ENCODE measurements at places on chromosomes 4 and X.
A peak's percentile ranks its signal among the peaks of the same experiment; 100 is the strongest.

GRCh38 chr4:76458297-76458696 is 23.3 kb downstream of the SHROOM3 start:
- DNase-seq = no peak

DNA sequence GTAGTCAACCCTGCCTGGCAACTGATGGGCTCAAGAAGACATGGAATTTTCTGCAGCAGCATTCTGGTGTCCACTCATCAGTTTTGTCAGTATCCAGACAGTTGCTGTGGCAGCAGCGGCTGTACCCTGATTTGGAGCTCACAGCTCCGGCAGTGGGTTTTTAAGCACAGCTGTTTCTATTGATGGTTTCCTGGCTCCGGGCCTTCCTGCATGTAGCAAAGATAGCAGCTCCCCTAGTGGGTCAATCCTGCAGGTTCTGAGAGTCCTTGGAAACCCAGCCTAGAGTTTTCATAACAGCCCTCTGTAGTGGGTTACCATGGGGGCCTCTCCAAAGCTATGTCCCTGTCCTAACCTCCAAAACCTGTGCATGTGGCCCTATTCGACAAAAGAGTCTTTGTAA is 84.0 kb upstream of the ATP6AP2 start:
- no peak for DNase-seq

- no peak for DNase-seq
These were observed 72.6 kb downstream of the UCHL1 start for GRCh38 chr4:41329361-41329760.

DNA sequence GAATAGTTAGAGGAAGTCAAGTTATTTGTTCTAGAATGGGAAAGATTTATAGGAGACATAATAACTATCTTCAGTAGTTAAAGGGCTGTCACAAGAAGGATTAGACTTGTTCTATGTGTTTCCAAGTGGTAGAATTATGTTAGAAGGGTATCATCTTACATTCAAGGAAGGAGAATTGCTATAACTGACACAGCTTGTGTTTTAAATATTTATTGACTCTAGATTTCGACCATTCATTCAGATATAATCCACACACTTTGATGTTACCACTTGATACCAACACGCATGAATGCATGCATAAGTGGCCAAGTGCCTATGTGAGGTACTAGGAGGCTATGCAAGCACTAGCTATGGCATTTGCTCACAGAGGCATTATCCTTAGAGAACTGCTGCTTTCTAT is 122.7 kb downstream of the CCNB3 start:
- DNase-seq = no peak

- no peak for DNase-seq
These were observed 18.0 kb downstream of the HDAC8 start for GRCh38 chrX:72554448-72555140.

DNA sequence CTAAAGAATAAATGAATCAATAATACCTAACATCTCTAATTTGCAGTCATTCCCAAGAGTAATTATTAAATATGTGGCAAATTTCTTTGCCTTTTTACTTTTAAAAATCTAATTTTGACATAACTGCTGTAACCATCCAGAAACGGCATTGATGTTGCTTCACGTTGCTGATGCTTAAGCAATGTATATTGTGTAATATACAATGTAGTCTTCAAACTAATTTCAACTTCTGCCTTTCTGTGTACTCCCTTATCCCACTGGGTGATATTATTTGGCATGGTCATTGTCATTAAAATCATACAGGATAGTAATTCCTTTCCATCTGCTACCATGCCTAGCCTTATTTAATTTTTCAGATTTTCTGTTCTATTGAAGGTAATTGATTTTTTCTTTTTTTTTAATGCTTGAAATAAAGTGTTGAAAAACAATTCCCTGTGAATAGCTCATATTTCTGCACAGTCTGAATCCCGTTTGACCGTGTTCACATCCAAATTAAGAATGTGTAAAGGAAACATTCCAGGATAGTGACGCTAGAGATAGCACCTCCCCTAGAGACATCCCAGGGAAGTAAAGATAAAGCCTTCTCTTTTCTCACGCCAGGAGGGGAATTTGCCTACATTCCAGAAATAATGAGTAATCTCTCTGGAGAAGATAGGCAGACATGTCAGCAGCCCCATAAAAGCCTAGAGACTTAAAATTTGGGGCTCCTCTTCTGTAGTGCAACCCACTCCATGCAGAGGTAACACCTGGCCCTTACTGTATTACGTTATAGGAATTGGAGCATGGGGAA is 8.6 kb downstream of the FAM200B start:
- DNase-seq = peak; percentile 91

DNA sequence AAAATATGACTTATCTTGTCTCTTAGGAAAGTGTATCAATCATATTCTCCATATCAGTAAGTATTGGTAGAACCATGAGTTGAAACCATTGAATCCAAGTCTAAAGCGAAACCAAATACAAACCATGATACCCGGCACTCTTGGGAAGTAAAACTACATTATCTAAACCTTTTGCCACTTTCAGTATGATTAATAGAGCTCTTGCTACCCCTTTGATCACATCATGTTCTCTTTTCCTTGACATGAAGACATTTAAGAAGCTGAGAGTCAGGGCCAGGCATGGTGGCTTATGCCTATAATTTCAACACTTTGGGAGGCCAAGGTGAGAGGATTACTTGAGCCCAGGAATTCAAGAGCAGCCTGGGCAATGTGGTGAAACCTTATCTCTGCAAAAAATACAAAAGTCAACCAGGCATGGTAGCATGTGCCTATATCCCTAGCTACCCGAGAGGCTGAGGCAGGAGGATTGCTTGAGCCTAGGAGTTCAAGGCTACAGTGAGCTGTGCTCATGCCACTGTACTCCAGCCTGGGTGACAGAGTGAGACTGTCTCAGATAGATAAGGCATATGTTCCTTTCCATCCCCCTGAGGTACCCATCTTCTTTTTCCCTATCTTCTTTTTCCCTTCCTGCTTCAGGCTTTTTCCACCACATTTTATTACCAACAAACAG is 45.4 kb downstream of the CEP135 start:
- DNase-seq = no peak

GRCh38 chr4:140116442-140117104 is 37.4 kb downstream of the MAML3 start:
- no peak for DNase-seq

DNA sequence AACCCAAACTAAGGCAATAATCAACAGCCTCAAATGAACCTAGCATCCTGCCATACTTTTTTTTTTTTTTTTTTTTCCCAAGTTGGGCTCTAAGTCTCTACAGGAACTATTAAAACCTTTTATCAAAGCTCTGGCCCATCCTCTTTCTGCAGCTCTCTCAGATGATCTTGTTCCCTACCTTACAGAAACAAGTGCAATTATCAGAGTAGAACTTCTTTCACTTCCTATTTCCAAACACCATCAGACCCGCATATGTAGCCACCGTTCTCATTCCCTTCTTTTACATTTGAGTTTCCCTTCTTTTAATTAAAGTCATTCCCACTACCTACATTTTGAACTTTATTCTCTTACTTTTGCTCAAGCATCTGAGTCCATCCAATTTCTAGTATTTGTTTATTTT is 690.6 kb downstream of the DMD start:
- DNase-seq = no peak

DNA sequence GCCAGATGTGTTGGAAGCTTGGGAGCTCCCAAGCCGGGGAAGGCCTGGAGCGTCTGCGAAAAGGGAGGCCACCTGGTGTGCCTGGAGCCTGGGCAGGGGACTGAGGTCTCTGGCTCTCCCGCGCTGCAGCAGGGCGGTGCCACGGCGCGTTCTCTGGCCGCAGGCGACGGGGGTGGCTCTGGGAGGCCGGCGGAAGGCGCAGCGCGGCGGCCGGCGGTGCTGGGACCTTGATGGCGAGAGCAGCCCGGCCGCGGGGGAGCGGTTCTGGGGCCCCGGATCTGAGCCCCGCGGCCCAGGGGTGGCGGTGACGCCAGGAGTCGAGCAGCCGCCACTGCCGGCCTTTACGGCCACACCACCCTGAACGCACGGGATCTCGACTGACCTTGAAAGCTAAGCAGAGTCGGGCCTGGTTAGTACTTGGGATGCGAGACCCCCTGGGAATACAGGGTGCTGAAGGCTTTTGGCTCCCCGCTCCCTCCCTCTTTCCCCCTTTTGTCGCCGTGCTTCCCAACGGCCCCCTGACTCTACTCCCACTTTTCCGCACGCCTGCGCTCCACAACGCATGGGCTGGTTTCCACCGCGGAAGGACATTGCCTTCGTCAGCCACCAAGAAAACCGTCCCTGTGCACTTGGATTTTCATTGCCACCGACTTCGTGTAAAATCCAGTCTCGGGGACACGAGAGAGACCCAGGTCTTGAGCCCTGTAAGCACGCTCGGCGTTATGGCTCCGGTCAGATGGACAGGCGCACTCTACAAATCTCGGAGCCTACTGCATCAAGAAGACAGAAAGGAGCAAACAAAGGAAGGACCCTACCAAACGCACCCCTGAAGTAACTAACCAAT is 9.5 kb downstream of the FRG2 start:
- no peak for DNase-seq

DNA sequence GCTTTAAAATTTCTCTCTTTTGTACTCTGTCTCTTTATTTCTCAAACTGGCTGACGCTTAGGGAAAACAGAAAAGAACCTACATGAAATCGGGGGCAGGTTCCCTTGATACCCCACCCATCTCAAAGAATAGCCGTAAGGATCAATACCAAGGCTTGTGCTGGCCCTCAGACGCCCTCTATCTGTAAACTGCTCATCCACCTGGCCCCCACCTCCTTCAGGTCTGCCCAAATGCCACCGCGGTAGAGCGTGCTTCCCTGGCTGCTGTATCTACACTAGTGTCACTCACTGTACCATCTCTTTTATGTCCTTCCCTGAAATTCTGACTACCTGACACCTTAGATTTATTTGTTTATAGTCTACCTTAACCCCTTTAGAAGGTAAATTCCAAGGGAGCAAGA is 62.8 kb downstream of the SMIM20 start:
- DNase-seq = no peak

DNA sequence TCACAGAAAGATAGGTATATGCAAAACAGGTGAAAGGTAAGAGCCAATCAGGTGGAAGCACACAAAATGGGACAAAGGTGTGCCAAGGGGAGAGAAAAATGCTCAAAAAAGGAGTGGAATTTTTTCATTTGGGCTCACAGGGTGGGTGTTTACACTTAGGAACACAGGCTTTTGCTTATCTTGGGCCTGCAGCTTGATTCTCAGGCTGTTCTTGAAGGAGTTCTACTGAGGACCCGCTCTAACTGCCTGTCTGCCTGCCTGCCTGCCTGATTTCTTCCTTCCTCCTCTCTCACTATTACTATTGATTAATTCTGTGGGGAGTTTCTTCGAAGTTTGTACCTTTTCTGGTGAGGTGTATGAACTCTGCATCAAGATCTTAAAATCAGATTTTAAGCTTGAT is 120.3 kb upstream of the CTSO start:
- no peak for DNase-seq

- DNase-seq = no peak
These were observed 76.7 kb upstream of the FAM9C start for GRCh38 chrX:13121020-13121555.

DNA sequence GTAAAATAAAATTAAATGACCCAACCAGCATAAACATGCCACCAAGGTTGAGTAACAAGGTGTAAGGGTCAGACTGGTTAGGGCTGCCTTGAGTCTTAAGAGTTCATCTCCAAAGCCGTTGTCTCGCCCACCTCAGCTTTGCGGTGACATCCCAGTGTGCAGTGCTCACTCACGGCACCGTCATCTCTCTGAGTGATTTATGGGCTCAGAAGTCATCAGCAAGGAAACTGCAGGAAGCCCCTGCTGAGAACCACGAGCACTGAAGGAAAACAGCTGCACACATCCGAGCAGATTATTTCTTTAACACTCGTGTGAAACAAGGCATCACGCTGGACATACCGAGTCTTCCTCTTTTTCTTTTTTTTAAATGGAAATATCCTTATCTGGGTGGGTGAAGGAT is 411.1 kb downstream of the TRIML1 start:
- no peak for DNase-seq

DNA sequence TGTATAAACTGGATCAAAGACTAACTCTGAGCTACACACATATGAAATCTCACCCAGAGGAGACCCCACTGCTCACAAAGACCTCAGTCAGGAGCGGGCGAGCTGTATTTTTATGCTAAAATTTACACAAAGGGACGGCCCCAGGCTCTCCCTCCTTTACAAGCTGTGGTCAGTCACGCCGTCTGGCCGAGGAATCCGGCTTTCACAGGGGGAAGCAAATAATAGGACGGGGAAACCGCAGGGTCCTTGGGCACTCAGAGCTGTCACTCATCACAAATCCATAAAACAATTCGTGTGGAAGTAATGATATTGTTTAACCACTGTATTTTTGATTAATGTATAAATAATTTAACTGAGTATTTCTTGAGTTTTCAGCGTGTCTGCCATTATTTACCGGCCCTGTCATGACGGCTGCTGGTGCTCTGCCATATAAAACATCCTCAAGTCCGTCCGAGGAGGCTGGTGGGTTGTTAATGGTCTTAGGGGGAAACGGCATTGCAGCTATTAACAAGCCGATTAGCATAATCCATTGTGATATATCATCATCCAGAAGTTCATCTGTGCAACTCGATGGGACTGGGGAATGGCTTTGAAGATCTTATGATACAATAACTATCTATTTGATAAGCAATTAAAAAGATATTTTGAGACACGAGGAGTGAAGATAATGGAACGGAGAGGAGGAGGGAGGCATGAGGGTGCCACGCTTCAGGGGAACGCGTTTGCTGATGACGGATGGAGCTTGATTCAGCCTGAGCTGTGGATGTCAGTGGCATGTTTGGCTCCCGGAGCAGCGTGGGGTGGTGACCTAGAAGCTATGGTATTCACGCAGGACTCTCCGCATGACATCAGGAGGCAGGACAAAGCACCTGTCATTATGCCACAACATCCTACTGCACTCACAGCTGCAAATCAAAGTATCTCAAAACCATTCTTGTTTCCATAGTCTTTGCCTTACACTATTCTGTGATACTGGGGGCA is 150.9 kb downstream of the SHOX start:
- no peak for DNase-seq

GRCh38 chr4:113998079-113998478 is 18.6 kb upstream of the ARSJ start:
- no peak for DNase-seq

DNA sequence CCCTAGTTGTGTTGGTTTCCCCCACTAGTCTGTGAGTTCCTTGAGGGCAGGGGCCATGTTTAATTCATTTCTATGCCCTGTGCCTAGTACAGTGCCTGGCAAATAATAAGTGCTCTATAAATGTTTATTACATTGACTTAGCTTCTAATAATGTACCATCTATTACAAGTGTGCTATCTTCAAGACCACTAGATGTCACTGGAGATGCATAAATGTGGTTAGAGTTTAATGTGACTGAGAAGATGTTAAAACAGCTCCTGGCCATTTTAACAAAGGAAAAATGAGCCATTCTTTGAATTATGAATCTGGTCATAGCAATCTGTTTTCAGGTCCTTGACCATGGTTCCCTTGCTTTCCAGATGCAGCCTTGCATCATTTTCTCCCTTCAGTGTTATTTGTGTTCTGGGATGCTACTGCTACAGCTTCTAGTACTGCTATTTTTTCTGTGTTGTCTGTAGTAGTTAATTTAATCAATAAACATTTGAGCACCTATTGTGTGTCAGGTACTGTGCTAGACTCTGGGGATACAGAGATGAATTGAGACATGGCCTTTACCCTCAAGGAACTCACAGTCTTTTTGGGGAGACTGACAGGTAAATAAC is 43.2 kb downstream of the SLC9A6 start:
- peak; percentile 55 for DNase-seq

- DNase-seq = peak; percentile 37
These were observed 7.4 kb downstream of the WDR44 start for GRCh38 chrX:118353081-118353850.

- no peak for DNase-seq
These were observed 128.0 kb downstream of the ANAPC4 start for GRCh38 chr4:25504932-25505636.

- DNase-seq = no peak
These were observed 11.0 kb upstream of the VSIG1 start for GRCh38 chrX:108033890-108034289.

Data from inflammatory macrophage treated with lipopolysaccharide for 1 hour (primary cell).